EL (cell line): ENCODE measurements at places on chromosomes 6 and 20.
A peak's percentile ranks its signal among the peaks of the same experiment; 100 is the strongest.

DNA sequence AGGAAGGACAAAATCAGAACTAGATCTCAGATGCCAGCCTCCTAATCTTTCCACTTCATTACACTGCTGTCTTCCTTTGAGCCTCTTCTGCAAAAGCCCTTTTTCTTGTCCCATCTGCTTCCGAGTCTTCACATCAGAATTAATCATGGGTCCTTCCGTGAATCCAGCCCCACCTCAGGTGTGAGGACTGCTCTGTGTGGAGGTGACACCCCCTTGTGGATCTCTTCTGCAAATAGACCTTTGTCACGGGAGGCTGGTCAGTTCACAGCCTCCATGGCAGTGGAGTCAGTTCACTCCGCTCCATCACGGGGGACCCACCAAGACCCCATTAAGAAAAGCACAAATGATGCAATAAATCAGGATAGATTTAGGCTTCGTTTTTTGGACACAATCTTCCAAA is 171.1 kb downstream of the ADAT2 start:
- peak; percentile 21 for DNase-seq

GRCh38 chr6:78192057-78192456 is 539.2 kb downstream of the MEI4 start:
- DNase-seq, result no peak

GRCh38 chr20:472889-473292 is 10.6 kb upstream of the TBC1D20 start:
- no peak for DNase-seq

DNA sequence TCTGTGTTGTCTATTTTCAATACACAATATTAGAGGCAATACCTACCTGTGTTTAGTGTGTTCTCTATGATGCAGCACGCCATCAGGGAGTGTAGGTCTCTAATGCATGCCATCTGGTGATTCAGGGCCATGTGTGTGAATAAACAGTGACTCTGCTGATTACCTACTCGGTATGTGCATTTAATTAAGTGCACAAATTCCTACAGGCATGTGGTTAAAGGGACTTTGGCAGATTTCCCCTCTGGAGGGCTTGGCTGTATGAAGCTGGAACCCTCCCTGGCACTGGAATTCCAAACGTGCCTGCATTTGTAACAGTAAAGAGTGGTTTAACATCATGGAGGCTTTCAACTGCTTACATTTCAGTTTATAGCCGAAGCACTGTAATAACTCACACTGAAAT is 401.5 kb upstream of the SASH1 start:
- peak; percentile 67 for DNase-seq

- peak; percentile 47 for DNase-seq
Measured at GRCh38 chr6:3805448-3806123, 43.6 kb upstream of the FAM50B start.

DNA sequence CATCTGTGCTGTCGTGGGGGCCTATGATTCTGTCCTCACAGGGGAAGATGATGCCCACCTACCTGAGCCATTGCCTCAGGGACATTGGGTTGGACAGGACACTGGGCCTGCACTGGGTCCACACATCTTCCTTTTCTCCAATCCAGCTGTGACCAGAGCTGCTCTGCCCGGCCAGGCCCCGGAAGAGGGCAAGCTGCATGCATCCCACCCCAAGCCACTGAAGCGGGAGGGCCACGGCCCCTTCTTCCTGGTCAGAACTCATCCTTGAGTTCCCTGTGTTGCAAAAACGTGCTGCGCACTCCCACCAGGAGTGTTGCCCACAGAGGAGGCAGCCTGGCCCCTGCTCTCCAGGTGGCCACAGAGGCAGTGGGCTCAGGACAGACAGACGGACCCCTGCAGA is 38.2 kb downstream of the SPDEF start:
- no peak for DNase-seq

- DNase-seq, result no peak
Measured at GRCh38 chr6:49721297-49721696, 8.0 kb upstream of the CRISP2 start.

- no peak for DNase-seq
Measured at GRCh38 chr6:146944077-146944476, 260.1 kb upstream of the STXBP5 start.
